ENCODE measurements at places on chromosomes 12 and 14. TPM values are rescaled to one million over a fixed set of nuclear protein-coding genes. Genes with fewer than 3 reads are reported as not detected.

The FOXM1 gene
- total RNA-seq = 0.07 TPM

The RPS26 gene
- 55.4 TPM for total RNA-seq

The MYL2 gene
- not detected for total RNA-seq

The NINJ2 gene
- 0.36 TPM for total RNA-seq

The GNPTAB gene
- total RNA-seq = 22.2 TPM

The SMCO2 gene
- total RNA-seq = 4.1 TPM

The CD27 gene
- not detected for total RNA-seq

The PHLDA1 gene
- total RNA-seq = 116 TPM

The RPGRIP1 gene
- not detected for total RNA-seq

The ACYP1 gene
- 6.8 TPM for total RNA-seq

The ATP2A2 gene
- total RNA-seq = 234 TPM

The CEBPE gene
- not detected for total RNA-seq

The HCAR1 gene
- not detected for total RNA-seq

The SLC39A2 gene
- 0.64 TPM for total RNA-seq

The GPRC5D gene
- total RNA-seq = not detected

The RAB21 gene
- 17.4 TPM for total RNA-seq

The GPN3 gene
- total RNA-seq = 16.6 TPM

The NEUROD4 gene
- not detected for total RNA-seq

The GDF11 gene
- 0.34 TPM for total RNA-seq

The WSCD2 gene
- not detected for total RNA-seq

The SRGAP1 gene
- total RNA-seq = 9.6 TPM

The AICDA gene
- total RNA-seq = not detected

The SLC39A9 gene
- 124 TPM for total RNA-seq

The OR9K2 gene
- total RNA-seq = not detected

The GYS2 gene
- not detected for total RNA-seq

The DAO gene
- not detected for total RNA-seq

The FZD10 gene
- 7.5 TPM for total RNA-seq

The NFYB gene
- total RNA-seq = 22.6 TPM

The C12orf54 gene
- 3.5 TPM for total RNA-seq

The KRT80 gene
- total RNA-seq = 80.0 TPM

The LGR5 gene
- not detected for total RNA-seq

The LYSET gene
- total RNA-seq = 15.4 TPM

The ASCL1 gene
- total RNA-seq = not detected

The OR4Q2 gene
- total RNA-seq = not detected

The RPAP3 gene
- 20.4 TPM for total RNA-seq

The TSPAN9 gene
- total RNA-seq = 5.1 TPM

The SLC6A13 gene
- under 0.01 TPM for total RNA-seq

The TMCC3 gene
- 11.4 TPM for total RNA-seq

The TOMM20L gene
- not detected for total RNA-seq

The PPP2R5E gene
- 22.6 TPM for total RNA-seq

The PRH2 gene
- not detected for total RNA-seq

The BATF gene
- 9.6 TPM for total RNA-seq

The BRF1 gene
- 31.3 TPM for total RNA-seq

The PLEK2 gene
- total RNA-seq = 27.8 TPM

The MANSC1 gene
- 1.2 TPM for total RNA-seq
